ENCODE measurements at places on chromosomes 1 and 21. TPM values are rescaled to one million over a fixed set of nuclear protein-coding genes. Genes with fewer than 3 reads are reported as not detected.

GRCh38 chr1:31663622-31664452, 19.2 kb upstream of the PEF1 start:
- DNase-seq, result no peak

RPS6KA1 gene
- total RNA-seq, result 11.8 TPM

MAP3K21 gene
- total RNA-seq, result 2.2 TPM

GRCh38 chr1:58852731-58853485, 69.1 kb upstream of the JUN start:
- DNase-seq, result no peak

DNA sequence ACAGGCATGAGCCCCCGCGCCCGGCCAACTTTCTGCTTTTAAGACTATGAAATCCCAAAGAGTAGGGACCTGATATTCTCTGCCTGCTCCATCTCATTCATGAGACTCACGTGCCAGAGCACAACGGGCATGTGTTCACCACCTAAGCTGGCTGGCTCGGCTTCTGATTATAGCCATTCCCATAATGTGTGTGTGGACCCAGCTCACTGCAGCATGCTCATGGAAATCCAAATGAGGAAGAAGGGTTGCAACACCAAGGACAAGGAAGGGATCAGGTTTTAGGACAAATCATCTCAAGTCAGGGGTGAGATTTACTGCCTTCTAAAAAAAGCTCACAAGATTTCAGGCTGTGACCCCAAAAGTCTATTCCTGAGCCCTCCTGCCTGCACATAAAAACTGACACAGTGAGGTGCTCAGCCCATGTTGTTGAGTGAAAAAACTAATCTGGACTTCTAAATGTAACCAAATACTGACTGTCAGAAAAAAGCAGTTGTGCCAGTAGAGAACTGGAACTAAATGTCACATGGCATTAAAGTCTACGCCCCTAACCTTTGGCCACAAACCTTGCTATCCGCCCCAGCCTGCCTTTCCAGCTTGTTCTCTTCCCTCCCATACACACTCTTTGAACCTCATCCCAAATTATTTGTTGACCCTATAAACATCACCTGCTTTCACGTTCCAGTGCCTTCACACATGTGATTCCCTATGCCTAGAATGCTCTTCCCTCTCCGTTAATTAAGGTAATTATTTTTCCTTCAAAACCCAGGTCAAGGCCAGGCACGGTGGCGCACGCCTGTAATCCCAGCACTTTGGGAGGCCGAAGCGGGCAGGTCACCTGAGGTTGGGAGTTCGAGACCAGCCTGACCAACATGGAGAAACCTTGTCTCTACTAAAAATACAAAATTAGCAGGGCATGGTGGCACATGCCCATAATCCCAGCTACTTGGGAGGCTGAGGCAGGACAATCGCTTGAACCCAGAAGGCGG, 9.1 kb upstream of the COA7 start:
- no peak for DNase-seq

GRCh38 chr1:230248016-230248888, 177.9 kb downstream of the PGBD5 start:
- DNase-seq, result no peak

FCER1G gene
- 0.91 TPM for total RNA-seq

S100B gene
- 1.0 TPM for total RNA-seq

ITLN2 gene
- not detected for total RNA-seq

NTMT2 gene
- 0.43 TPM for total RNA-seq

- peak; percentile 70 for DNase-seq
Measured at GRCh38 chr1:226723657-226724532, 15.2 kb downstream of the ITPKB start.

UQCRH gene
- total RNA-seq, result 299 TPM

- DNase-seq, result no peak
Measured at GRCh38 chr1:234716908-234717375, 107.0 kb upstream of the IRF2BP2 start.

DNA sequence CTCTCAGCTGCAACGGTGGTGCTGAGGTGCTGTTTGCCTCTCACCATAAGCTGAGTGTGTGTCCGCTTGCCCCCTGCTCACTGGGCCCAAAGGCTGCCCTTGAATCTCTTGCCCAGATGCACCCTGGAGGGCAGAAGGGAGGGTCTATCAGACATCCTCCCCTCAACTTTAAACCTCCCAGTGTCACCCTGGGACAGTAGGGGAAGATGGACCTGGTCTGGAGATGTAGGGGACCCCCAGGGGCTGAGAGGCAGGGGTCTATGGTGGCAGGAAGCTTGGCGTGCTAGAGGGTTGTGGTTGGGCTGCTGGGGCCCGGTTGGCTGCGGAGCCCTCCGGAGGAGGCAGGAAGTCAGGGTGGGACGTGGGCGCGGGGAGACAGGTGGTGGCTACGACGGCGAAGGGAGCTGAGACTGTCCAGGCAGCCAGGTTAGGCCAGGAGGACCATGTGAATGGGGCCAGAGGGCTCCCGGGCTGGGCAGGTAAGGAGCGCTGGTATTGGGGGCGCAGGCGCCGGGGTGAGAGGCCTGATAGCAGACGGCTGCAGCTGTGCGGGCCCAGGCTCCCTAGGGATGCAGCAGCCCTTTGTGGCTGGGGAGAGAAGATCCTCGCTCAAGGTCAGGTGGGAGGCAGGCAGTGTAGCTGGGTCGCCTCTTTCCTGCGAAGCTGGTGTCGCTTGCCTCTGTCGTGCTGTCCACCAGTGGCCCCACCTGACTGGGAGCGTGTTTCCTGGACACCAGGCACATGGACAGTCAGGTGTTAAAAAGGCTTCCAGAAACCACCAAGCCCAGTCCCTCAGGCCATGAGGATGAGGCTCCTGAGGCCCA, at the start of gene LCK:
LCK (plus strand) TSS at position 373 of the 824 bp plus-strand sequence. CDS start 23,065 bp downstream, outside the sequence.
- DNase-seq, result no peak

DNA sequence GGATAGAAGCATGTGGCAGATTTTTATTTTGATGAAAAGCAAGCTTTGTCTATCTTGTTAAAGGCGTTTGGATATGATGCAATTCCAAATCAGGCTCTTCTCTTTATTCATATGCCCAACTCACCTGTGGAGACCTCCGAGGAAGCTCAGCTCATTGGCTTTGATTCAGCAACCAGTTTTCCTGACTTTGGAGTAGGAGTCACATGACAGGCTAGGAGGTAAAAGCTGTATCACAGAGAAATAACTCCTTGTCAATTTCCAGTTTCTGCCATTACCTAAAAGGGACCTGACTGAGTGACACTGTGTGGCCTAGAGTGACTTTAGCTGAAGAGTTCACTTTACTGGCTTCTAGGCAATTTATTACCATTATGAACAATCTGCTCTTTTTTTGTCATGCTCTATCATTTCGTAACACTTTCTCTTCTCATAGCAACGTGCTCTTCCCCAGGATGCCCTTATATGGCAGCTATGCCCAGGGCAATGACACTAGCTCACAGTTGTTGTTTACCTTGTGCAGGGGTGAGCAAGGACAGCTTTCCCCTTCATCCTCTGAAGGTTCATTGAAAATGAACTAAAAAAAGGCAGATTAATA, 107.2 kb downstream of the KCNK1 start:
- no peak for DNase-seq

KIF17 gene
- total RNA-seq, result 2.2 TPM

Data from astrocyte (in vitro differentiated cells and primary cell).